Stimulated activated CD4-positive, alpha-beta T cell treated with anti-CD3 and anti-CD28 coated beads, Interleukin-2, amount 100 ng/mL, for 48 hours (primary cell): ENCODE measurements at places on chromosomes 7 and 10.

GRCh38 chr7:96997512-96998032 lies 7.8 kb upstream of the DLX6 start:
- DNase-seq = no peak

DNA sequence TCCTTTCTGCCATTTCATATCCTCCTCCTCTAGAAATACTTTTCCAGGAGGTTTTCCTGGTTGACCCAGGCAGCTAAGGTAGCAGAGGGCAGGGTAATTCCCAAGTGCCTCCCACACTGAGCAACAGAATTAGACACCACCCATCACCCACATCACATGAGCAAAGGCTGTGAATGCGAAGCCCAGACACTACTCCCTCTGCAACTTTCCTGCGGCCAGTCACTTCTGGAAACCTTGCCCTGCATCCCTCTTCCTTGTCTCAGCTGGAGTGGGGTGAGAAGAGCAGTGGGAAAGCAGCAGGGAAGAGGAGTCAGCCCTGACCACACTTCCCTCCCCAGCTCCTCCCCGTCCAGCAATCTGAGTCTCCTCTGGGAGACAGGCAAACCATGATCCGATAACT lies 15.2 kb downstream of the TMEM176B start:
- no peak for DNase-seq

- DNase-seq = no peak
Observed at GRCh38 chr10:104762793-104763192, 121.7 kb downstream of the SORCS3 start.

DNA sequence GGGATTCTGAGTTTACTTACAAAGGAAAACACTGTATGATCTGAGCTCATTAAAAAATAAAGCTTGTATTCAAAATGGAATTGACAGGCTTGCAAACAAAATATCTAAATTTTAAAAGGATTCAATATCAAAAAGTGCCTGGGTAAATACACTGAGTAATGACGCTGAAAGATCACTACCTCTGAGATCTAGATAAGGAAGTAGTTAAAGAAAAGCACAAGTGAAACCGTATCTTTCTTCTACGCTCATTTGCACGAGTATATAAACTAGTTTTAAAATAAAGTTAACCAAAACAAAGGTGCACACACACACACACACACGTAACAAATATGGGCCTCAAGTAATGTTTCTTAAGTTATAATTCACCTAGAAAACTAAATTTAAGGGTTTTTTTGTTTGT lies 93.4 kb downstream of the SNX13 start:
- no peak for DNase-seq

DNA sequence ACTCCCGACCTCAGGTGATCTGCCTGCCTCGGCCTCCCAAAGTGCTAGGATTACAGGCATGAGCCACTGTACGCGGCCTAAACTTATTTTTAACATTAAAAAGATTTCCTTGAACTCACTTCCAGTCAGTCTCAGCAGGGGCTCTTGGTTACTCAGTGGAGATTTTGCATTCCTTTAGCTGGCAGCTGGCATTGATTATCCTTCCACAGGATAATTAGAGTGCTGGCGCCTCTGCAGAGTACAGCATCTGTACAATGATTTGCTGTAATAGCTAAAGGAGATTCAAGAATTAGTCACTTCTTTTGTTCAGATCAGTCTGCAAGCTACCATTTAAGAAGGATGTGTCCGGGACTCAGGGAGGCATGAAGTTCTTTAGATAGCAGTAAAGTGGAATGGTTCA lies 125.0 kb upstream of the NPY start:
- no peak for DNase-seq

- DNase-seq = no peak
Observed at GRCh38 chr7:128781851-128782250, 6.3 kb upstream of the OPN1SW start.
